PC-9 (cell line): ENCODE measurements at places on chromosomes 6 and 20. TPM values are rescaled to one million over a fixed set of nuclear protein-coding genes. Genes with fewer than 3 reads are reported as not detected.

The SLC52A3 gene
- total RNA-seq: 6.9 and 7.2 TPM in 2 replicates

GRCh38 chr6:143969077-143969476, 39.0 kb downstream of the PLAGL1 start:
- no peak for DNase-seq

The ULBP3 gene
- 3.8 and 4.2 TPM in 2 replicates for total RNA-seq

The TBXT gene
- not detected in 2 replicates for total RNA-seq

DNA sequence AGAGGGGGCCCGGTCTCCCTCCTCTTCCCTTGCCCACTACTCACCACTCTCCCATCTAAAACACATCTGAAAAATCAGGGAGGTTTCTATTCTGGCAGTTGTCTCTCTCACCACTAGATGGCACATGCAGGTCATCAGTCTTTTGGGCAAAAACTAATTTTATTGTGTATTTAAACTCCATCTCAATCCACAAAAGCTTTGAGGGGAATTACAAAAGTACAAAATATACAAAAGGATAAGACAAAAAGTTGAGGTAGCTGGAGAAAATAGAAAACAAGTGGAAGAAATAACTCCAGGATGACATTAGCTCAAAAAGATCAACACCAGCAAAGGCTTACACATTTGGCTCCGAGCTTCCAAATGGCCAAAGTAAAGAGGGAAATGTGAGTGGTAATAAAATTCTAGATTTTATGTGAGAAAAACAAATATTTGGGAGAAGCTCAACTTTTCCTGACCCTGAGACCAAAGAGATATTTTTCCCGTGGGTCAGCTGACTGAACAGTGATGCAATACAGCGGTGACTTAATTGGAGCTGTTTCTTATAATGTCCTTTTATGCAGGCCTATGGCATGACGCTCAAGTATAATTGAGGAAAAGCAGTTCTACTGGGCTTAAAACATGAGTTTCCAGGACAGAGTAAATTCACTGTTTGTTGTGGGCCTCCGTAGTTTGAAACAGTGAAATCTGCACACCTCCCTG, 79.8 kb upstream of the CHD6 start:
- peak; percentile 5 for DNase-seq
